AML-193 (cell line): ENCODE measurements at places on chromosomes 1 and 21.

DNA sequence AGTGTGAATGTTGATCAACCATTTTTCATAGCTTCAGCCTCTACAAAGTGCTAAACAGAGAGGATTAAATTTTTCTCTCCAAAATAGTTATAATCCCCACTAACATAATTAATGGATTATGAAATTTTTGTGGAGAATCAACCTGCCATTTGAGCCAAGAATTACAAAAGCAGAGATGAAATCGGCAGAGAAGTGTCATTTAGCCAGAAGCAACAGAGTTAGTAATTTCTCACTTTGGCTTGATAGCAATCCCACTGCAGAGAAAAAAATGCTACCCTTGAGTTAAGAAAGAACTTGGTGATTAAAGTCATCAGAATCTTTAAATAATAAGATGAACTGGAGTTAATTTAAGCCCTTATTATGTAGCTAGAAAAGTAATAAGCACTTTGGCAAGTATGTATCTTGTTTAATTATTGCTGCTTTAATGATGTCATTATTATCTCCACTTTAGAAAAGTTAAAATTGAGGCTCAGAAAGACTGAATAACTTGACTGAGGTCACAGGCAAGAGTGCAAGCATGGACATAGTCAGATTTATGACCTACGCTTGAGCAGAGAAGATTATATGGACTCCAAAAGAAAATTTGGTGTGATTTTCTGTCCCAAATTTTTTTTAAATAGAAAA is 37.3 kb downstream of the RGS4 start:
- no peak for DNase-seq

- DNase-seq: no peak
Observed at GRCh38 chr1:33074193-33074945, 6.6 kb upstream of the AZIN2 start.

DNA sequence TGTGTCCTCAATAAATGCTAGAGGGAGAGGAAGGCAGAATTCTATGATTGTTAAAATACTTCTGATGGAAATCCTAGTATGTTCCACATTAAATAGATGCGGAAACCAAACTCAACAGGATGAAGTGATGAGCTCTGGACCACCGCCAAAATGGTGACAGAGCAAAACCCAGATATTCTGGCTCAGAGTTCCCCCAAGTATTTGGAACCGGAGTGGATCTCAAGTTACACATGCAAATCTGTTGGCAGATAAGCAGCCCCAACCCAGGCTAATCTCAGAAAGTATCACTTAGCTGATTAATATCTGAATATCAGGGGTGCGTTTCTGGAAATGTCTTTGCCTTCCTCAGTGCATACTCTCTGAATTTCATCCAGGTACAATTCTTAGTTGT is 17.4 kb upstream of the GRHL3 start:
- DNase-seq: no peak

DNA sequence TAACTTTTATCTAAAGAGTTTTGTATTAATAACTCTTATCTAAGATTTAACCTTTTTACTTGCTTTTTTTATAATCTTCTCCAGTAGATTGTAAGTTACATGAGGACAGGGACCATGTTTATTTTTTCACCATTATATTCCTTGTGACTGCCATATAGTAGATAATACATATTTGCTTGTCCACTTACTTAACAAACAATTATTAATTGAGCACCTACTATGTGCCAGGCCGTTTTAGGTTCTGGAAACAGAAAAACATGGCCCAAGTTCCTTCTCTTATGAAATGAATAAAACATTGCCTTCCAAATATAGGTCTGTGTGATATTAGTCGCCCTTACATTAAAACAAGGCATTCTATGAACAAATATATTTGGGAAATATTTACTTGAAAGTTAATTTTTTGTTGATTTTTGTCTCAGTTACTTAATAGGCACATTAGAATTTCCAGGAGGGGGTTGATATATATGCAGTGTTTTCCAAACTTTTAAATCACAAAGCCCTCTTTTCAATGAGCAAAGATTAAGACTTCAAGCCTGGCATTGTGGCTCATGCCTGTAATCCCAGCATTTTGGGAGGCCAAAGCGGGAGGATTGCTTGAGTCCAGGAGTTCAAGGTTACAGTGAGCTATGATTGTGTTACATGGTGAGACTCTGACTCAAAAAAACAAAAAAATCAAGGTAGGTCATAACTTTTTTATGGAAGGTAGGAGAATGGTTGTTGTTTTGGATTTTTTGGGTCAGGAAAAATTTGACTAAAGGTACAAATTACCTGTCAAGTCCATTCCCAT is 22.7 kb downstream of the CDKN2C start:
- DNase-seq: no peak

GRCh38 chr1:227328405-227329019 is 10.2 kb upstream of the CDC42BPA start:
- no peak for DNase-seq

GRCh38 chr1:213394837-213395236 is 343.8 kb downstream of the RPS6KC1 start:
- no peak for DNase-seq

GRCh38 chr1:110190282-110190929 is 19.7 kb upstream of the KCNC4 start:
- DNase-seq: no peak

- no peak for DNase-seq
Observed at GRCh38 chr1:5599541-5599940, 392.7 kb downstream of the NPHP4 start.

- DNase-seq: no peak
Observed at GRCh38 chr1:61980561-61980960, 214.1 kb upstream of the L1TD1 start.

DNA sequence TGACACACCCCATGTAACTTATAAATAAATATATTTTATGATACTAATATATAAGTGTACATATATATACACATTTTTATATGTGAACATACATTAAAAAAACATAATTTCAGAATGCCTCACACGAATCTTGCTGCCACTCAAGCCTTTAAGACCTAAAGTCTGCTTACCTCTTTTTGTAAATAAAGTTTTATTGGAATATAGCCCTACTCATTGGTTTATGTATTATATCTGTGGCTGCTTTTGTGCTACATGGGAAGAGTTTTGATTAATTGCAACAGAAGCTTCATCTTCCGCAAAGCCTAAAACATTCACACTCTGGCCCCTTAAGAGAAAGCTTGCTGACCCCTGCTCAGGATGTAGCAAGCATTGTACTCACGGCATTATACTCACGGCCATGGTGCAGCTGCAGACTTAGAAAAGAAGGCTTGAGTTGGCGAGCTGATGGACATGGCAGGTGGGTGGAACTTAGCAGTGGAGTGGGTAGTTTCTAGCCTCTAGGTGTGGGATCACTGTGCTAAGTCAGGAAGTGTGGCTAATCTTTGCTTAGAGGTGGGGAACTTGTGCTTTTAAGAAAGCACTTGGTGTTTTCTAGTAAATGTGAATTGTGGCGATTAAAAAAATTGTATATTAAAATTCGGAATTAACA is 80.8 kb downstream of the DYRK1A start:
- no peak for DNase-seq

- no peak for DNase-seq
Observed at GRCh38 chr1:247760456-247760855, at the start of gene OR1C1. OR1C1 (minus strand) TSS chr1:247760556; CDS start chr1:247758406, 2,150 bp downstream.

- no peak for DNase-seq
Observed at GRCh38 chr21:38542263-38542662, 44.0 kb upstream of the ERG start.

DNA sequence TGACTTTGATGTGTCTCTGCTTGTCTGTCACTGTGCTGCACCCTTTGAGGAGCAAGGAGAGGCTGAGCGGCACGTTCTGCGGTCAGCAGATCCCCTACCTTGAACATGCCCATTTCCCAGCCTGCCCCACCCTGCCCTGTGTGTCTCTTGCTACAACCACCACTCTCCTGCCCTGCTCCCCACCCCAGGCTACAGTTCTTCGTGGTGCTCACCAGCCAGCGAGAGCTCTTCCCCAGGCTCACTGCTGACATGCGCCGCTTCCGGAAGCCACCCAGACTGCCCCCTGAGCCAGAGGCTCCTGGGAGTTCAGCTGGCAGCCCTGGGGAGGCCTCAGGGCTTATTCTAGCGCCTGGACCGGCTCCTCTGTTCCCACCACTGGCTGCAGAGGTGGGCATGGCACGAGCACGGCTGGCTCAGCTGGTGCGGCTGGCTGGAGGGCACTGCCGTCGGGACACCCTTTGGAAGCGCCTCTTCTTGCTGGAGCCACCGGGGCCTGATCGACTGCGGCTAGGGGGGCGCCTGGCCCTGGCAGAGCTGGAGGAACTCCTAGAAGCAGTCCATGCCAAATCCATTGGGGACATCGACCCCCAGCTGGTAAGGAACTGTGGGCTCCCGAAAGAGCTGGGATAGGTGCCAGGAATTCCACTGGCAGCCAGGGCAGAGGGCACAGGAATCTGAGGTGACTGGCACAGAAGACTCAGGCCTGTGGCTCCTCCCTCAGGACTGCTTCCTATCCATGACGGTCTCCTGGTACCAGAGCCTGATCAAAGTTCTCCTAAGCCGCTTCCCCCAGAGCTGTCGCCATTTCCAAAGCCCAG is 5.6 kb downstream of the HYI start:
- no peak for DNase-seq

DNA sequence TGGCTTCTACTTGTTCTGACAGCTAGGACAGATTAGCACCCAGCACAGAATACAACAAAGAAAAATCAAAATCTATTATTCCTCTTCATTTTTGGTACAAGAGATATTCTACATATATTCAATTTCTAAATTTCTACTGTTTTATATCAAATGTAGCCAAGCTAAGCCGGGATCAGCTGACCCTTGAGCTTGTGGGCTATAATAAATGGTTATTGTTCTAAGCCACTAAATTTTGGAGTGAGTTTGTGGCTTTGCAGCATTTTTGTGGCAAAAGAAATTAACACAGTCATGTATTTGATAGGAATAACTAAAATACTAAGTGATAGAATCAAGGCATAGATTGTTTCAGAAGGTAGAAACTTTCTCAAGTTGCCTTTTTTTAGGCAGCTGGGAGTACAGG is 50.7 kb downstream of the APP start:
- no peak for DNase-seq
